Pancreas (tissue), 10 donors: ENCODE measurements at places on chromosomes 13 and 19. TPM values are rescaled to one million over a fixed set of nuclear protein-coding genes. Genes with fewer than 3 reads are reported as not detected.

GRCh38 chr19:27858981-27859581 is 1353.9 kb downstream of the UQCRFS1 start:
- DNase-seq = no peak
- H3K27me3 ChIP-seq = no peaks in the 10 kb centered on the region
- H3K4me1 ChIP-seq = no peaks in the 10 kb centered on the region
- no peak overlapping the region for H3K27ac ChIP-seq
- H3K4me3 ChIP-seq = no peak overlapping the region

Gene ZNF610
- 0.90 TPM for total RNA-seq

Gene FFAR1
- 2.8 TPM for total RNA-seq

GRCh38 chr13:49240017-49240416 is 7.7 kb upstream of the CDADC1 start:
- no peak overlapping the region for H3K4me3 ChIP-seq
- no peaks in the 10 kb centered on the region for H3K36me3 ChIP-seq
- no peaks in the 10 kb centered on the region for H3K27me3 ChIP-seq
- DNase-seq = no peak
- no peak overlapping the region for H3K27ac ChIP-seq
- no peaks in the 10 kb centered on the region for H3K4me1 ChIP-seq

Gene CYP4F8
- not detected for total RNA-seq
